Pulmonary artery endothelial cell (primary cell): ENCODE measurements at places on chromosomes 11 and 22.

DNA sequence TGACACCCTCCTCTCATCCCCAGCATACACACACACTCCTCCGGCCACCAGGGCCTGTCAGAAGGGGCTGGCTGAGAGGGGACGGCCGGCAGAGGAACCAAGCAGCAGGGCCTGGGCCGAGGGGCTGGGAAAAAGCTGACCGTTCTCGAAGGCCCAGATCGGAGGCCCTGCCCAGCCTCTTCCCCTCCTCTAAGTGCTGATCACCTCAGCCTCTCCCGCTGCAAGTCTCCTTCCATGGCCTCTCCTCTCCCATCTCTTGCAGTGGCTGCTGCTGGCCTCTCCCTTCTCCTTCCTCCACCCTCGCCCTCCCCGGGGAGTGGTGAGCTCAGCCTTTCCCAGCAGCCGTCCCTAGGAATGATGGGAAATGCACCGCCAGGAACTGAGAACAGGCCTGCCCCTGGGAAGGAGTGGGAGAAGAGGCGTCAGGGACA is 39.6 kb downstream of the ARRB1 start:
- peak; percentile 20 for DNase-seq

GRCh38 chr11:66768818-66769217 is 39.8 kb upstream of the SPTBN2 start:
- no peak for DNase-seq

DNA sequence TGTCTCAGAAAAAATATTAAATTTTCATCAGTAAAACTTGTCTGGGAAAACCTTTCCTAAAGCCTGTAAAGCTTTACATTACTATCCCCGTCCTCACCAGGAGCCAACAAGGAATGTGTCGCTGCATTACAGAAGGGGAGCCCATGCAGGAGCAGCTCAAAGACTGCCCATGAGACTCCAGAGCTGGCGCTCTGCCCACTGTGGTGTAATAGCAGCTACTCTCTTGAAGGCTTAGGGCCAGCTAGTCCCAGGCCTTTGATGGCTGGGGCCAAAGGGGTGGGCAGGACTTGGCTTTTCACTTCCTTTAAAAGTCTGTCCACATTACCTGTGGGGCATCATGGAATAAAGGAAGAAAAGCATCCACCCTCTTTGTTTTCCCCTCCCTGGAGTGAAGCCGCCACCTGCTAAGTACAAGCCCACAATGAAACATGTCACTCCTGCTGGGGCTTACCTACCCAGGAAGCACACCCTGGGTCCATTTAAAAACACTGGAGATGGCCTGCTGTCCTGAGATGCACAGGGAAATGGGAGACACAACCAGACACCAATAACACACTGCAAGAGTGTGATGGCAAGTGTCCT is 150.7 kb downstream of the ADAMTS15 start:
- no peak for DNase-seq

GRCh38 chr22:25669253-25670069 is 72.5 kb upstream of the MYO18B start:
- DNase-seq = no peak

DNA sequence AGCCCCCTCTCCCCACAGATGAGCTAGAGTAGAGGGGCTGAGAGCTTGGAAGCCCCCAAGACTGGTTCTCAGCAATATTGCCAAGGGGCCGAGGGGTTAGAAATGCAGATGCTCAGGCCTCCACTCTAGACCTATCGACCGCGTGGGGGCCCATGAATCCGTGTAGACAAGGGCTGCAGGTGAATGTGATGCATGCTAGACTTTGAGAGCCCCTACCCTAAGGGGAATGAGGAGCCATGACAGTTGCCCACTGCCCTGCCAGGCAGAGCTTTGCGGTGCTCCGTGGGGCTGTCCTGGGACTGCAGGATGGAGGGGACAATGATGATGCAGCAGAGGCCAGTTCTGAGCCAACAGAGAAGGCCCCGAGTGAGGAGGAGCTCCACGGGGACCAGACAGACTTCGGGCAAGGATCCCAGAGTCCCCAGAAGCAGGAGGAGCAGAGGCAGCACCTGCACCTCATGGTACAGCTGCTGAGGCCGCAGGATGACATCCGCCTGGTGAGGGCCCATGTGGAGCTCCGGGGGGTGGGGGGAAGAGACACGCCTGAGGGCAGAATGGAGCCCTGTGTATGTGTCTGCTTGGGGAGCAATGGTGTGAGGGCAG is 1.3 kb downstream of the SSH3 start:
- DNase-seq = no peak

DNA sequence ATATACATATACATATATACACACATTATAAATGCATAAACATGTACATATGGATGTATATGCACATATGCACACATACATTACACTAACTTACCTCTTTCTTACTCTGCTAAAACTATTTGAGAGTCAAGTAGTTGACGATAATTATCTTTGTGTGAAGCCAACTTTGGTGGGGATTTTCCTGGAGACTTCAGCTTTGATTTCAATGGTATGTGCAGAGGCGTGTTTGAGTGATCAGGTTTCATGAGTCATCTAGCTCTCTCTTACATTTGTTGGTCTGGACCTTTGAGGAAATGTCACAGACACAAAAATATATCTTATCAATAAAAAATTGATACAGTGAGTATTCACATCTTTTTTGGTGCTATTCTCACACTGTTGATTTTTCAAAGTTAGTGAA is 769.1 kb upstream of the LUZP2 start:
- no peak for DNase-seq

DNA sequence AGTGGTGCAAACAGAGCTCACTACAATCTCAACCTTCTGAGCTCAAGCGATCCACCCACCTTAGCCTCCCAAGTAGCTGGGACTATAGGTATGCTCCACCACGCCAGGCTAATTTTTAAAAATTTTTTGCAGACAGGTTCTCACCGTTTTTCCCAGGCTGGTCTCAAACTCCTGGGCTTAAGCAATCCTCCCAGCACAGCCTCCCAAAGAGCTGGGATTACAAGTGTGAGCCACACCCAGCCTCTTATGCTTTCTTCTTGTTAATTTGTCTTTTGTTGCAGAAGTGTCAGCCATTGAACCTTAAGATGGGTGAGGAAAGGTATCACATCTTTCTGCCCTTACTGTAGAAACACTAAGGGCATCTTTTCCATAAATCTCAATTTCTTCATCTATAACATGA is 34.9 kb downstream of the DENND5A start:
- no peak for DNase-seq

DNA sequence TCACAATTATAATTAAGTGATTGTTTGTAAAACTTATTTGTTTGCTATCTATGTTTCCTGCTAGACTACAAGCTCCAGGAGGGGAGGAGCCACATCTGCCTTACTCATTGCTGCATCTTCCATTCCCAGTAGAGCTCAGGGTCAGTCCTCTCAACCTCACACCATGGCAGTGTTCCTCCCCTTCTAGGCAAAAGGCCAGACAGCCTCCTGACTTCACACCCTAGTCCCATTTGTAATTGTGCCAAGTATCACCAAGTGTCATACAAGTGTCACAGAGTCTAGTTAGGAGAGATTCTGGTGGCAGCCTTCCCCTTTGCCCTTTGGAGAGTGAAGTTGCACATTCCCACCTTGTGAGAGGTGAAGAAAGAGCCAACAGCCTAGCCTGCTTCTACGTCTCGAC is 490.4 kb downstream of the INSC start:
- no peak for DNase-seq

GRCh38 chr11:20277014-20277413 is 86.5 kb upstream of the HTATIP2 start:
- no peak for DNase-seq

DNA sequence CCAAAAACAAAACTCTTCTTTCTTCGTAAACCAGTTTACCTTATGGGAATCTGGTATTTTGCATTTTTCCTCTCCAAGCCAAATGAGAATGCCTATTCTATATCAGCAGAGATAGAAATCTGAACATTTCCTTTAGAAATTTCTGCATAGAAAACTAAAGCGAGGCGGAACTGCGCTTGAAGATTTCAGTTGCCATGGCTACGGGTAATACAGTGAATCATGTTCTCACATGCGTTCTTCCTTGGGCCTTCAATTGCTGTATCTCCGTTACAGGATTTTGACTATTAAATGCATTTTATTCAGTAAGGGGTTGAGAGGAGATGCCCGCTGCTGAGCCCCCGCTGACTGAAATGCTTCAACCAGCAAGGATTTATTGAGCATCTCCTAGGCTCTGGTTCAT is 108.2 kb upstream of the CRYBB3 start:
- peak; percentile 51 for DNase-seq

DNA sequence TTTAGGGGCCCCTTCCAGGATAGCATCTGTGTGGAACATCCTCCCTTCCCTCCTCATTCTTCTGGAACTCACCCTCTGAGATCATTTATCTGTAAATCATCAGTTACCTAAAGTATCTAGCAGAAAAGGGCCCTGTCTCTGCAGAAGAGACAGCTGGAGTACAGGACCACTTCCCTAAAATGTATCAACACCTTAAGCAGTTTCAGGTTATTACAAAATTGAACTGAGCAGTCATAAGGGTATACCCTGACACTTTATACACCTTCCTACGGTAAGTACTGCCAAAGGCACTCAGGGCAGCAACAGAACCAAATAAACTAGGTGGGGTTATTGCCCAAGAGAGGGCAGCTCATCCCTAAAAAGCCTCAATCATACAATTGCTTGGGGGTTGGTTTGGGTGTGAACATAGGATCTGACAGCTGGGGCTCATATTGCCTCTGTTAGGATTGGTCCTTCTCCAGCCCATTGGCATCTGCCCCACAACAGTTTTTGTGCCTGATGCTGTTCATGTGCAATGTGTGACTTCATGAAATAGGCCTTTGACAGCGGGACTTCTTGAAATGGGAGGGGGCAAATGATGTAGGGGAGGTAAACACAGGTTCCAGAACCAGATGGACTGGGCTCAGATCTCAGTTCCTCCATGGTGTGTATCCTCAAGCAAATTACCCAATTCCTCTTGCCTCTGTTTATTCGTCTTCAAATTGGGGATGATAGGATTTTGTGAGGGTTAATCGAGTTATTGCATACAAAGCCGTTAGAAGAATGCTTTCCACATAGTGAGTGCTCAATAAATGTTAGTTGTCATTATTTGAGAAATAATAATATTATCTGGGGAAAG is 2.9 kb downstream of the POU2AF3 start:
- DNase-seq = no peak

GRCh38 chr11:120169981-120170698 is 32.2 kb upstream of the TRIM29 start:
- no peak for DNase-seq

GRCh38 chr11:62999156-62999555 is 14.4 kb upstream of the SLC22A6 start:
- DNase-seq = no peak

GRCh38 chr11:85668157-85668556 is 3.2 kb upstream of the CREBZF start:
- no peak for DNase-seq

DNA sequence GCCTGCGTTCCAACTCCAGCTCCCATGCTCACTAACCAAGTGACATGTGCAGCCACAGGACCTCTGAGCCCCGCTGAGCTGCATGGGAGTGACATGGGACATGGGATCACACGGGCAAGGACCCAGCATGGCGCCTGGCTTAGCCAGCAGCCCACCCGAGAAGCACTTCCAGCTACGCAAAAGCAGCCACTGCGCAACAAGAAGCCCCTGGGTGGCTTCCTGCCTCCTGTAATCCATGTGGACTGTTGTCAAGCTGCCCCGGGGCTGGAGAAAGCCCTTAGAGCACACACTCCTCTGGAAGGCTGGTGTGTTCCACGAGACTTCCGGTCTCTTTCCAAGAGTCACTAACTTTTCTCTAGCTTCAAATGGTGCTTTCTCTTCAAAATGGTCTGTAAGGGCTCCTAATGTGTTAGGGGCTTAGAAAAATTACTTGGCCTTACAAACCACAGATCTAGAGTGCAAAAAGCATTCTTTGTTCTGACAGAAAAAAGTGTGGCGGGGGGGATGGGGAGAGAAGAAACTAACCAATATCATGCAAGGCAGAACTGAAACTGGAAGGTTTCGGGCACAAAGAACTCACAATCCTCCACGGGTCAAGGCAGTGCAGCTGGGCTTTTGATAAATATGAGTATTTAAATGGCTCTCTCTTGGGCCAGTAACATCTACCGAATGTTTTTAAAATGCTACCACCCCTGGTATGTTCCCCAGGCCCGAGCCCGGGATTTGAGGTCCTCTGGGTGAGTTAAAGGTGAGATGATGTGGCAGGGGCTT is 5.5 kb downstream of the C11orf24 start:
- DNase-seq = no peak

DNA sequence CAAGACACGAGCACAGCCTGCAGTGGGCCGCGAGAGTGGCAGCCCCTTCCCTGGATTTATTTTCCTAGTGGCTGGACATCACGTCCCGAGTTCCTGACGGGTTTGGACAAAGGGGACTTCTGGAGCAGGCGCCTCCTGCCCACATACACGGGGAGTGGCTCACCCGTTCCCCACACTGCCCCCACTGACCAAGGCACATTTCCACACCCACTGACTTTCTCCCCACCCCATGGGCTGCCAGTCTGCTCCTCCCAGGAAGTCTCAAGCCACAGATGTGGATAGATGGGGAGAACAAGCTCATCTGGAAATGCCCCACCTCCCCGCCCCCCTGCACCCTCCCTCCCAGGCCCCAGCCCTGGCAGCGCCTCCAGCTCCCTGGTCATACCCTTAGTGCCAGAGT is 34.0 kb upstream of the FADD start:
- no peak for DNase-seq

GRCh38 chr11:61969391-61969758 is 1.9 kb upstream of the FTH1 start:
- DNase-seq = no peak

GRCh38 chr11:11510939-11511338 is 110.9 kb downstream of the GALNT18 start:
- DNase-seq = no peak

- no peak for DNase-seq
Measured at GRCh38 chr11:63873311-63873710, 34.4 kb downstream of the MARK2 start.

GRCh38 chr11:62804310-62805075 is 747 bp downstream of the NXF1 start:
- no peak for DNase-seq

DNA sequence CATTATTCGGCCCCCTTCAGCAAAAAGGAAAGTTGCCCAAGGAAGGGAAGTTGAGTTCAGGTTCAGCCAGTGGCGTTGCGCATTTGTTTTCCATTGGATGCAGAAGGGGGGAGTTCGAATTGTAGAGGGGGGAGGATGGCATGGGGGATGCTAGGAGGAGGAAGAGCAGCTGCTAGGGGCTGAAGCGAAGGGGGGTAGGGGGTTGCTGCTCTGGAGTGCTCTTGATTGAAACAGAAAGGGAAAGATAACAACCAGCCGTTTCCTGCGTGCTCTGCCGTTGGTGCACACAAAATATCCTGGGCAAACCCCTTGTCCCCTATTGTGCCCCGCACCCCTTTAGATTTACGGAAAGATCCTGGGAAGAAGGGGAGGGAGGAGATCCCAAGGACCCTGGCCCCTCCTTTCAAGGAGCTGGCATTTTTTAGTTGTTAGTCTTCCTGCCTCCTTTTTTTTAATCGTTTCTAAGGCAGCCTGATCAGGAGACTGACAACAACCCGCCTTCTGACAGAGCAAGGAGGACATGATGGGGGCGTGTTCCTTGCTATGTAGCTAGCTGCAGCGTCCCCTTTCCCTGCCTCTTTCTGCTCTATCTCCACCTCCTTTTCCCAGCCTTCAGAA is 2.1 kb downstream of the KMT2A start:
- DNase-seq = peak; percentile 50

DNA sequence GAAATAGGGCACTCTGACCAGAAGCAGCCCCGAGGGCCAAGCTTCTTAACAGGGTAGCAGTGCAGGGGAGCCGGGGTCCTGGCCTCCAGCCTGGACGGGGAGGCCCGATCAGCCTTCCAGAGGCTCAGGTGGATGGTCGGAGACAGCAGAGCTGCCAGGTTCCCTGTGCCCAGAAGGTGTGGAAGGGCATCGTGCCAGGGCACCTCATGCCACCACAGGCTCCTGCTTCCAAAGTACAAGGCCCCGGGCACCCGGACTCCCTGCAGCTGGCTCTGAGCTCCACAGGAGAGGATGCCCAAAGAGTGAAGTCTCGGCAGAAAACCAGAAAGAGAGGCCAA is 14.3 kb downstream of the EHD1 start:
- no peak for DNase-seq
